ENCODE measurements at places on chromosomes 7 and 10.

DNA sequence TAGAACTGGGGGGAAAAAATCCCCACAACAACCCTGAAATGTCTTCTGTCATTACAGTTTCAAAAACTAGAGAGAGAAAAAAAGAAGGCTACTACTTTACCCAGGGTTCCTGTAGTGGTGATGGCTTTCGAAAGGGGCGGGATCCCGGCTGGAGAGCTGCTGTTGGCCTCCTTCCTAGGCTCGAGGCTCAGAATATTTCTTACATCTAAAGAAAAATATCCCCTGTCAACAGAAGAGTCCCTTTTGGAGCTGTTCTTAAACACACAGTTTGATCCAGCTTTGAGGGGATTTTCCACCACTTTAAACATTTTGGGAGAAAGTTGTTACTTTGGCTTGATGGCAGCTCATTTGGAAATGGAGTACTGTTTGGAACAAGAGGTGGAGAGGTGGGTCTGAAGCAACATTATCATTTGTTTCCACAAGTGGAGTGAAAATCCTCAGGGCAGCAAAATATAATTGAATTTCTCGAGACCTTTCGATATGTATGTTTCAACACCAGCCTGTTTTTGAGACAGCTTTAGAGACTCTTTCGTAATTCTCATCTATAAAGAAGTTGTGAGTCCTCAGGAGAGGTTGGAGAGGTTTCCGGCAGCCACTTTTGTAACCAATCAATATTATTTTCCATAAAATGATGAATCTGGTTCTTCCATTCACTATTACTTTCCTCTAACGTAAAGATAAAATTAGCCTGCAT is 5.1 kb downstream of the HOXA13 start:
- DNase-seq = no peak

DNA sequence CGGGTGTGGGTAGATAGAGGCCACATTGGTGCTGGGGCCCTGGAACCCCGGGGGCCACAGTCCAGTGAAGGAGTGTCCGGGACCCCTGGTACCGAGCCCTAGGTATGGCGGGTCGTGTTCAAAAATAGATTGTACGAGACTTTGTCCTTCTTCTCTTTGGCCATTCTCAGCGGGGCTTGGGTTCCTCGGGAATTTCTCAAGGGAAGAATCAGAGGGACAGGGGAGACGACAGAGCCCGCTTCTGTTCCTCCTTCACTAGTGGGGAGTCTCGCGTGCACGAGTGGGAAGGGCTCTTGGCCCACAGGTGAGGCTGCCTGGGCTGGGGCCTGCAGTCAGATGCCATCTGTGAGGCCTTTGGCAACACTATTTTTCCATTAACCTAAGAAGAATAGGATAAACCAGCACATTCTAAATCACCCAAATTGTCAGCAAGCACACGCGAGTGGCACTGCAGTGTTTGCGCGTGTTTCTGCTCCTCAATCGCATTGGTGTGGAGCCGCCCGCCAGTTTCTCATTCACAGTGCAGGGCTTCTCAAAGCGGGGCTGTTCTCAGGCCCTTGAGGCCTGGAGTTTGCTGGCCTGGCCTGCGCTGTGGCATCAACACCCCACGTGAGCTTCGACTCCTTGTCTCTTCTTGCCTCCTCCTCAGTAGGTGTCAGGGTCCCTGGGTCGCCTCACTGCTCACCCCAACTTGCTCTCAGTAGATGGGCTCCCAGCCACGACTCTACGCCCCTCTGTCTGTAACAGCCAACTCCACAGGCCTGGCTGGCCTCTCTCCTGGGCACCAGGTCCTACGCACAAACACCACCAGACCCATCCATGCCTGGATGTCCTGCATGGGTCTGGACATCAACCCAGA is 187.6 kb upstream of the SHH start:
- no peak for DNase-seq

GRCh38 chr7:156017431-156017830 is 205.2 kb upstream of the SHH start:
- no peak for DNase-seq

GRCh38 chr10:47244560-47245500 is 55.2 kb upstream of the GDF10 start:
- DNase-seq = no peak

GRCh38 chr7:156456503-156457115 is 184.0 kb upstream of the RNF32 start:
- DNase-seq = no peak

GRCh38 chr7:22694597-22695207 is 32.3 kb upstream of the IL6 start:
- no peak for DNase-seq

DNA sequence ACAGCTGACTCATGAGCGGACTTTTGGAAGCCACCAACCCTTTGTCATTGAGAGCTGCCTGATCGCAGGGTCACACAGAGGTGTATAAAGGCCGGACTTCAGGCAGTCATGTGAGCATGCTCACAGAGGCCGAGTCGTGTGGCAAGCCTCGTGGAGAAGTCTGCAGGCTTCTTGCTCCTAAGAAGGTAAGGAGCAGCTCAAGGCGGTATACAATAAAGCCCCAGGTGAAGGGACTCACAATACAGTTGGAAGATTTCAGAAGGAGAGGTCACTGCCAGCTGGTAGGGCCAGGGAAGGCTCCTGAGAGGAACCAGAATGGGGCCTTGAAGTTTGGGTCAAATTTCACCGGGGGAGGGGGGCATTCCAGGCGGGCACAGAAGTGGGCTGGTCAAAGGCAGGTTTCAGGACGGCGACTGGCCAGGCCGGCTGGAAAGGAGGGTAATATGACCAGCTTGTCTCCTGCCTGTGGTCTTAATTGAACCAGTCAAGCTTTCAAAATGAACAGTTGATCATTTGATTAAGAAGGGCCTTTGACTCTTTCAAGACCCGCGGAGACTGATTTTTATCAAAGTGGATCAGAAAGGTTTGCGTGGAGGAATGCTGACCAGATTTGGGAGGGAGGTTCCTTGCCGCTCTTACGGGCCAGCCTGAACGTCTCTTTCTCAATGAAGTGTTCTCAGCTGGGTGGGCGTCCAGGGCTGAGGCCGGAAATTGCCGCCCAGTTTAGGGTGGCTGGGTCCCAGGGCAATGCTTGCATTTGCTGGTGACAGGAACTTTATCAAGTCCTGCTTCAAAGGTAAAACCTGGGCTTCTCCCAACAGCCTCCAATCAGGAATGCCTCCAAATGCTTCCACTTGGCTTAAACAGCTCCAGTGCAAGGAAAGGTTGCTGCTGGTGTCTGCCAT is 178.6 kb downstream of the EMX2 start:
- no peak for DNase-seq

- DNase-seq = no peak
These were observed 51.0 kb upstream of the NPS start for GRCh38 chr10:127498087-127498486.

GRCh38 chr7:18345641-18346234 is 149.8 kb upstream of the HDAC9 start:
- peak; percentile 18 for DNase-seq

All from hematopoietic multipotent progenitor cell treated with erythropoietin and hydrocortisone succinate and interleukin-3 and kit ligand, for 15 days (in vitro differentiated cells).